ENCODE measurements at places on chromosomes 5 and 9.

DNA sequence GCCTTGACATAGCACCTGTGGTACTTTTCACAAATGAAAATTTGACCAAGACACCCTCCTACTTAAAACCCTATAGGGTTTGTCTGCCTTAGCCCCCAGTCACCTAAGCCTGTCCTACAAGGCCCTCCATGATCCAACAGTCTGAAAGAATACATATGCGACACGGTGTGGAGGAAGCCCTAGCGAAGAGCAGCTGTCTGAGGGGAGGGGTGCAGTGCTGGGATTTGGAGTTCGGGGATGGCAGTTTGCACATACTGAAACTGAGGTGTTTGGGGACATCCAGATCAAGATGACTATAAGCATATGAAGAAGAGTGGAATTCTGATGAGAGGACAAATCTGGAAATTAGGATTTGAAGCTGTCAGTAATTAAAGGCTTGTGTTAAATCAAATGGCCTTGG, 7.2 kb upstream of the MYORG start:
- no peak for DNase-seq

DNA sequence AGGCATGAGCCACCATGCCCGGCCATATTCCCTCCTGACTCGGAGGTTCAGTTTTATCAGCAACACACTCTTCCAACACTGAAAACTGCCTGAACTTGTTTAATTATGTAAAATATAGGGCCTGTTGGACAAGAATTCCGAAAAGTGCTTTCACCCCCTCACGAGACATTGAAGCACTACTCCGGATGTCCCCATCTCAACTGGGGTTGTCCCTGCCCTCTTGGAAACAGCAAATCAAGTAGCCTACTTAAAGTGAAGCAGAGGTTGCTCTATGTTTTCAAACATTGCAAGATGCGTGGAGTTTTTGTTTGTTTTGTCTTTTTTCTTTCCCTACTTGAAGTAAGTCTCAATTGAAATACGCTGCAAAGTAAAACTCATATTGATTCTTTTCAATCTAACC, 7.6 kb downstream of the PTGER4 start:
- DNase-seq, result no peak

- no peak for DNase-seq
These were observed 1360.8 kb upstream of the CDH9 start for GRCh38 chr5:28399211-28399610.

GRCh38 chr9:124348363-124348762, 66.9 kb downstream of the PSMB7 start:
- DNase-seq, result no peak

GRCh38 chr9:137221095-137221505, 940 bp downstream of the RNF208 start:
- DNase-seq, result no peak

- no peak for DNase-seq
These were observed 240.3 kb downstream of the TLE4 start for GRCh38 chr9:79812099-79812498.
